ENCODE measurements at places on chromosomes 4 and X. TPM values are rescaled to one million over a fixed set of nuclear protein-coding genes. Genes with fewer than 3 reads are reported as not detected.

Gene HEPH
- 41.4 TPM for total RNA-seq

Gene INTS6L
- total RNA-seq, result 7.2 TPM

- H3K27ac ChIP-seq, result no peak overlapping the region
- H3K4me1 ChIP-seq, result no peaks in the 10 kb centered on the region
- no peak for DNase-seq
These were observed 49.5 kb downstream of the DCLK2 start for GRCh38 chr4:150127757-150128156.

GRCh38 chrX:108270739-108271396, 167.4 kb downstream of the COL4A6 start:
- H3K27me3 ChIP-seq, result no peaks in the 10 kb centered on the region
- no peak overlapping the region for H3K4me3 ChIP-seq
- no peak for DNase-seq
- H3K4me1 ChIP-seq, result peaks cover 21% of the 10 kb centered on the region
- peak overlapping the region; percentile 61 for H3K27ac ChIP-seq

Measured in type B pancreatic cell (in vitro differentiated cells).